ENCODE measurements at places on chromosomes 1 and 21. TPM values are rescaled to one million over a fixed set of nuclear protein-coding genes. Genes with fewer than 3 reads are reported as not detected.

- no peak overlapping the region for H3K4me3 ChIP-seq
- peaks cover 22% of the 10 kb centered on the region for H3K4me1 ChIP-seq
- H3K27ac ChIP-seq, result no peak overlapping the region
- H3K27me3 ChIP-seq, result no peaks in the 10 kb centered on the region
Observed at GRCh38 chr1:61186753-61187152, 104.4 kb downstream of the NFIA start.

- H3K4me1 ChIP-seq, result no peaks in the 10 kb centered on the region
- H3K27ac ChIP-seq, result no peak overlapping the region
- no peaks in the 10 kb centered on the region for H3K27me3 ChIP-seq
- no peak overlapping the region for H3K4me3 ChIP-seq
- peak; percentile 24 for DNase-seq
Observed at GRCh38 chr1:234409328-234409727, 36.1 kb downstream of the COA6 start.

DNA sequence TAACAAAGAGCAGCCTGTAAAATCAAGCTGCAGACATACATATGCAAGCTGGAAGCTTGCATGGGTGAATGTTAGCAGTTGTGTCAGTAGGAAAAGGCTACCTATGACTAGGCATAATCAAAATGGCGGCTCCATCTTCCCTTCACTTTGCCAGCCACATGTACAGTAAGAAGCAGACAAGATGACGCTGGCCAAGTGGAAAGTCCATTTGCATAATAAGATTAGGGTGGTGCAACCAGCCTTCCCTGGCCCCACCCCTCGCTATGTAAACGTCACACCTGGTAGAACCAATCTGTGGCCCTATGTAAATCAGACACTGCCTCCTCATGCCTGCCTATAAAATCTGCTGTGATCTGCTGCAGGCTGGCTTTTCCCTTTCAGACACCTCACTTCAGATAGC lies 171.9 kb upstream of the USP25 start:
- no peak for DNase-seq
- H3K27me3 ChIP-seq, result no peaks in the 10 kb centered on the region
- H3K36me3 ChIP-seq, result no peaks in the 10 kb centered on the region
- no peak overlapping the region for H3K4me3 ChIP-seq

DNA sequence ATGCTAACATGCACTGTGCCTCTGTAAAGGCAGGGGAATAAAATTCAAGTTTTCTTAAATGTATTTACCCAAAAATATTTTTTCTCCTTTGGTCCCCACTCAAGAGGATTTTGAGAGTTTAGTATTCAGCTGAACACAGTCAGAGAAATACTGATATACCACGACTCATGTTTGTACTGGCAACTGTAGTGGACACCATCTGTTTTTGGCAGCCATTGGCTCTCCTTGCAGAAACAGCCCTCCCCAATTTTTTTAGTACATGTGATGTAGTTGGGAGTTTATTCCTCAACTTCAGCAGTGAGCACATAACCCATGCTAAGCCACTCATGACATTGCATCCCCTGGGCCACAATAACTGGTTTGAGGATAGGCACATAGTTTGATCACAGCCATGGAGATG lies 154.8 kb upstream of the POU3F1 start:
- no peaks in the 10 kb centered on the region for H3K36me3 ChIP-seq
- no peak overlapping the region for H3K4me3 ChIP-seq
- peaks cover 24% of the 10 kb centered on the region for H3K4me1 ChIP-seq

DNA sequence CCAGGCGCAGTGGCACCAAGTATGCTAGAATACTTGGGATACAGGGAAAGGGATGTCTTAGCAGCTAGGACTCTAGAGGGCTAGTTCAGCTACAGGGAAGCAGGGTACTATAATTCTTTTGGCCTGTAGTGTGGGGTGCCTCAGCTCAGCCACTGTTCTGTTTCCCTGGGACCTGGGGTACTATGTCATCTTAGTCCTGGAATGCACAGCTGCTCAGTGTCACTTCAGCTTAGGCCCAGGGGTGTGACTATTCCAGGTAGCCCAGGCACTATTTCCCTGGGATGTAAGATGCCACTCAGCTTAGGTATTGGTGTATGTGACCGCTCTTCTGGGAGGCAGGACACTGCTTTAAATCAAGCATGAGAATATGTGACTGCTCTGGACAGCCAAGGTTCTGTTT lies 34.1 kb downstream of the RGSL1 start:
- H3K4me1 ChIP-seq, result no peaks in the 10 kb centered on the region
- no peak overlapping the region for H3K27ac ChIP-seq
- H3K27me3 ChIP-seq, result no peaks in the 10 kb centered on the region

DNA sequence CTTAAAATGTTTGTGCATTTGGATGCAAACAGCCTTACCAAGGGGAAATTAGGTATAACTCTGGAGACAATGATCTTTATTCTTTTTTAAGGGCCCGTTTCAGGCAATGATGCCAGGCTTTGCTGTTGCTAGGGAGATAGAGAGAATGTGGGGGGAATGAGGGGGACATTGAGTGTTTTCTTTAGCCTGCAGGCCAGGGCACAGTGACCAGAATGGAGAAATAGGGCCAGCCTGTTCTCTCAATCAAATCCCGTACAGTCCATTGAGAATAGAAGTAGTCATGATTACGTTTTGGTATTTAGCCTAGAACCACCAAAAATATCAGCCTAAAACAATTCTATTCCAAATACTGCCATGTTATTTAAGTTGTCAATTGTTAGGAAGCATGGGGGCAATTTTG lies 49.0 kb downstream of the RGS7 start:
- H3K36me3 ChIP-seq, result no peaks in the 10 kb centered on the region
- no peaks in the 10 kb centered on the region for H3K4me1 ChIP-seq
- H3K27me3 ChIP-seq, result no peaks in the 10 kb centered on the region

GRCh38 chr1:159936273-159936904 lies 9.0 kb downstream of the IGSF9 start:
- no peaks in the 10 kb centered on the region for H3K36me3 ChIP-seq
- H3K27ac ChIP-seq, result no peak overlapping the region
- H3K27me3 ChIP-seq, result no peaks in the 10 kb centered on the region
- H3K4me1 ChIP-seq, result peaks cover 12% of the 10 kb centered on the region

GRCh38 chr1:2103901-2104590 lies 53.8 kb downstream of the PRKCZ start:
- no peaks in the 10 kb centered on the region for H3K36me3 ChIP-seq
- no peak overlapping the region for H3K4me3 ChIP-seq
- peaks cover 6% of the 10 kb centered on the region for H3K4me1 ChIP-seq
- no peak for DNase-seq

DNA sequence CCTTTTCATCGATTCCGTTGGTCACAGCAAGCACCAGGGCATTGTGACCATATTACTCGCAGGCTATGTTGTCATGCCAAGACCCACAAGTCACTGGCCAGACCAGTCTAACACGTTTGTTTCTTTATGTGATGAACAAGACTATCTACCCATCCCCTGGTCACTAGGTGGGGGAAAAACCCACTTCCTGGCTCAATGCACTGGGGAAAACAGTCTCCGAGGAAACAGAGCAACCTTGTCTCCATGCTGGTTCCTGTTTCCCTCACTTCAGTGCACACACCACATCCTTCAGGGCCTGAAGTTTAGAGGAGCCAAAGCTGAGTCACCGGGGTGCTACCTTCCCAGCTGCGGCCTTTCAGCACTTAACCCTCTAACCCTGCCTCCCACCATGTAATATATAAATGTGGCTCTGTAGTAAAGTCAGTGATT lies 20.9 kb downstream of the ERICH3 start:
- no peak overlapping the region for H3K4me3 ChIP-seq
- H3K27me3 ChIP-seq, result no peaks in the 10 kb centered on the region

DNA sequence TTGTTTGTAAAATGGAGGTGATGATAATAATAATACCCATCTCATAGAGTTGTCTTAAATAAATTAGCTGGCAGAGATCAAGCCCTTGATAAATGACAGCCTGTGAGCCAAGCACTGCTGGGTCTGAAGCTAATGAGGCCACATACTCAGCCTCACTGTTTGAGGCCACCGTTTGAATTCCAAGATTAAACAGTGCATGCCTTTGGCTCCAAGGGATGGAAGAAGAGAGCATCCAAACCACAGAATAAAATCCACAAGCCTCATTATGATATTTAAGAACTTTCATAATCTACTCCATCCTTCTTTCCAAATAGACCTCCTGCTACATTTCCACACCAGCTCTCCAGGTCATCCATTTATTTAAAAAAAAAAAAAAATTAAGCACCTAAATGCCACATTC lies 29.0 kb downstream of the TGFBR3 start:
- no peak overlapping the region for H3K27ac ChIP-seq
- no peak overlapping the region for H3K4me3 ChIP-seq
- H3K27me3 ChIP-seq, result no peaks in the 10 kb centered on the region
- peaks cover 4% of the 10 kb centered on the region for H3K36me3 ChIP-seq

- no peaks in the 10 kb centered on the region for H3K27me3 ChIP-seq
- peak; percentile 67 for DNase-seq
Observed at GRCh38 chr1:13749543-13750341, 49.8 kb downstream of the PRDM2 start.

DNA sequence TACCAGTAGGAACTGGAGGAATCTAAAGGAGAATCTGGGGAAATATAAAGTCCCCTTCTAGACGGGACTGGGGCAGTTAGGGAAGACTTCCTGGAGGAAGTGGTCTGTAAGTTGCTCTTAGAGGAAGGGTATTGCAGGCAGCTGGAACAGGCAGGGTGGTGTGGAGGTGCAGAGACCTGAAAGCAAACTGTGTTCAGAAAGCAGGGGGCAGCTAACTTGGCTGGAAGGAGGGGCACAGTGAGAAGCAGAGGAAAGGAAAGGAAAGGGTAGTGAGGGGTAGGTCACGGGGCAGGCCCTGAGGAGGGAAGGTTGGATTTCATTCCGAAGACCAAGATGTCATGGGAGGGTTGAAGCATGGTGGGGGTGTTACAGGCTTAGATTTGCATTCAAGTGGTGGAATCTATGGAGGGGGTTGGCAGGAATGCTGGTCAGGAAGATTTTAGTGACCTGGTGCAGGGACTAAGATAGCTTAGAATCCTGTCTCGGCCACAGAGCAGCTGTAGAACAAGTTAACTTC lies 240.7 kb downstream of the FOXD2 start:
- no peaks in the 10 kb centered on the region for H3K36me3 ChIP-seq
- no peak for DNase-seq
- peaks cover 2% of the 10 kb centered on the region for H3K4me1 ChIP-seq
- H3K4me3 ChIP-seq, result no peak overlapping the region

GRCh38 chr1:56216218-56216617 lies 363.1 kb downstream of the PLPP3 start:
- no peak overlapping the region for H3K4me3 ChIP-seq
- no peak overlapping the region for H3K27ac ChIP-seq
- DNase-seq, result no peak
- no peaks in the 10 kb centered on the region for H3K36me3 ChIP-seq

DNA sequence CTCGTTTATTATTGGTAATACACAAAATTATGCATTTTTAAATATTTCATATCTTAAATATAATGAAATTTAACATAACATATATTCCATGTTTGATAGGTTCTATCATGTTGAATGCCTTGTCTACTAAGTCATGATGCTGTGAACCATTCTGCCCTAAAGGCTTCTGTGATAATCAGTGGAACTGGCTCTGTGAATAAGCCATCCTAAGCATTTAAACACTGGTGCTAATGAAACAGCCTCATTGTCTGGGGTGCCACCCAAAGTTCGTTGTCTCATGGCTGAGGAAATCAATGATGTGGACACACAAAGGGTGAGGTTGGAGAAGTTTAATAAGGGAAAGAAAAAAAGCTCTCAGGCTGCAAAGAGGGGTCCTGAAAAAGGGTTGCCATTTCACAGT lies 264.7 kb upstream of the ZRANB2 start:
- H3K27ac ChIP-seq, result no peak overlapping the region
- no peak overlapping the region for H3K4me3 ChIP-seq
- H3K27me3 ChIP-seq, result no peaks in the 10 kb centered on the region
- no peak for DNase-seq
- no peaks in the 10 kb centered on the region for H3K4me1 ChIP-seq
- no peaks in the 10 kb centered on the region for H3K36me3 ChIP-seq

- DNase-seq, result no peak
- H3K27me3 ChIP-seq, result no peaks in the 10 kb centered on the region
- no peaks in the 10 kb centered on the region for H3K4me1 ChIP-seq
- no peak overlapping the region for H3K4me3 ChIP-seq
Observed at GRCh38 chr1:72397786-72398185, 115.4 kb upstream of the NEGR1 start.

DNA sequence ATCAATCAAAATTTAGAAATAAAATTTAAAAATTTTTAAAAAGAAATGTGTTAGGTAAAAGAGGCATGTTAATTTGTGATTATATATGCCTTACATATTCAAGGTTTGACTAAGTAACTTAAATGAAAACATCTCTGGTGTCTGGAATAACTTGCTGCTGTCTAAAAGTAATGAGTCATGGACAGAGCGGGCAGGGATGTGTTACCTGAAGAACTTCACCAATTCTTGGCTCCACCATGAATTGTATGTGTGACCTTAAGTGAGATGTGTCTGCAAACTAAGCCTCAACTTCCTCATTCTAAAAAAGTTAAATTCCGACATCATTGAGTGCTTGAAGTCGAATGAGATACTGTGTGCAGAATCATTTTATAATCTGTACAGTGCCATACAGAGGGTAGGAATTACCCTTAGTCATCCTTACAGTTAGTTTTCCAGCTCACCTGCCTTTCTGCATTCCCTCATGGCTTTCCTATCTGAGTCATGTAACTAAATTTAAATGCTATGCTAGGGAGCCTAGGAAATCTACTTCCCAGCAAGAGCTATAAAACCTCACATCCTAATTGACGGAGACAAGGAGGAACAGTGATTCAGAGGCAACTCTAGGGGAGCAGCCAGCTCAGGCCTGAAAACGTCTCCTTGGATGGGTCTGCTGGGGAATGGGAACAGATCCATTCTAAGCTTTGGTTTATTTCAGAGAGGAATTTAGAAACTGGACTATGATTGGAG lies 100.7 kb upstream of the TSPAN2 start:
- DNase-seq, result no peak
- no peak overlapping the region for H3K27ac ChIP-seq
- H3K4me1 ChIP-seq, result peaks cover 29% of the 10 kb centered on the region
- no peaks in the 10 kb centered on the region for H3K27me3 ChIP-seq

GRCh38 chr1:151060007-151060656 lies at the start of gene MLLT11:
Gene MLLT11, plus strand, starts transcription at chr1:151060397. Its CDS starts 6,828 bp downstream, at chr1:151067225.
- peaks cover 11% of the 10 kb centered on the region for H3K4me1 ChIP-seq
- H3K36me3 ChIP-seq, result peaks cover 11% of the 10 kb centered on the region

- H3K4me1 ChIP-seq, result peaks cover 46% of the 10 kb centered on the region
- peak overlapping the region; percentile 62 for H3K27ac ChIP-seq
- H3K36me3 ChIP-seq, result no peaks in the 10 kb centered on the region
- no peaks in the 10 kb centered on the region for H3K27me3 ChIP-seq
- DNase-seq, result no peak
Observed at GRCh38 chr1:232556351-232556750, 73.6 kb downstream of the SIPA1L2 start.

Gene CLCA4
- 0.11 TPM for total RNA-seq

Gene SRGAP2
- total RNA-seq, result 99.2 TPM

Data from lung (tissue), 17 donors.